T-helper 9 cell (primary cell): ENCODE measurements at places on chromosomes 1 and 21.

- no peak for DNase-seq
These were observed 133.5 kb upstream of the SOD1 start for GRCh38 chr21:31526040-31526439.

DNA sequence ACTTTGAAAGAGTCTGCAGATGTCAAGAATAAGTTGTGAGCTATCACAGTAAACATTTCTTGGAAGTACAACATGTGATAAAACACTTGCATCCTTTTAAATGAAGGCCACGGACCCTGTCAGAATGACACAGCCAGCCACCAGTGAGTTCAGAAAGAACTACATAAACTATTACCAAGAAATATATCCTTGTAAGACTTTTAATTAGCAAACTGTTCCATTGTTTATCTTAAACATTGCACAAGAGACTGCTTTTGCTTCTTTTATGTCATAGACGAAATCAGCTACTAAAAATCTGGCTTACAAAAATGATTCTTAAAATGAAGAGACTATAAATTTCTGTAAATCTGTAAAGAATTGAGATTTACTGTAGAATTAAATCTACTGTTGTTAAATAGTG, 17.9 kb downstream of the LRRC7 start:
- no peak for DNase-seq

DNA sequence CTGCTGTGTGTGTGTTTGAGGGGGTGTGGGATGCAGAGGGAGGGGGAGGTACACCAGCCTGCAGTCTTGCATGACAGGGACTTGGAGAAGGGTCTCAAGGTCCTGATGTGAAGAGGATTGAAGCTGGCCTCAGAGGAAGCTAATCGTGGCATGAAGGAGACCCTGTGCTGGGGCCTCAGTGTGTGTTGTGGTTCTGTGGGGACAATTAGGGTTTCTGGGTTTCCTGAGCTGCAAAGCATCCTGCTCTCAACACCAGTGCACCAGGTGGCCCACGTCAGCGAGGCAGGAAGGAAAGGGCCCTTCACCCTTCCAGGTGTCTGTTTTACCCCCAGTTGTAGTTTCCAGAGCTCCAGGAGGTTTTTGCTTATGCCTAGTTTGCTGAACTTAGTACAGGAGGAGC, 52.8 kb downstream of the TENT5C start:
- peak; percentile 72 for DNase-seq

DNA sequence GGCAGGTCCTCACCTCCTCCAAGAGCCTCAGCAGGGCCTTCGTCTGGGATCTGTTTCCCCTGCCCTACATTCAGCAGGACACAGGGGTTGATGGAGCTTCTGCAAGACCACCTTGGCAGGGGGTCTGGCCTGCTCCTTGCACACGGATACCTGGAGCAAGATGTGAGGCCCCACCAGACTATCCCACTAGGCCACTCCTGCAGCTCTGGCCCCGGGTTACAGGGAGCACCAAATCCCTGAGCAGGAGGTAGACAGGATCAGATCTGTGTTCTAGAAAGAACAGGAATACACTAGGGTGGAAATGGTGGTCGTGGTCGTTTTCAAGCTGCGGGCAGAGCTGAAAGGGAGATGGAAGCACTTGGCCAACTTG, 33.5 kb downstream of the EPHX1 start:
- no peak for DNase-seq

DNA sequence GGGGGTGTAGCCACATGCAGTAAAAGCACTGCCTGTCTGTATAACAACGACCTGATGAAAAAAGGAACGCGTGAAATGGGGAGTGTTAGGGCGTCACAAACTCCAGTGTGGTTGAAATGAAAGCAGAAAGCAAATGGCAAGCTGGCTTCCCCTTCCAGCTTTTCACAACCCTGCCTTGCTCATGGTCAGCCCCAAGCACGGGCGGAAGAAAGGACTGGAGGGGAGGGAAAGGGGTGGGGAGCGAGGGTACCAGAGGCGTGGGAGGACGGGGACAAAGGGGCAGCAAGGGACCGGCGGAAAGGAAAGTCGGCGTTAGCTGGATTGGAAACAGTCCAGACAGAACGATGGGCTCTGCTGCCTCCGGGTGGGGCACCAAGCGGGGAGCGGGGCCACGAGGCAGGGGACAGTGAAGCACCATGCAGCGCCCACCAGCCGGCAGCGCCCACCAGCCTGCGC, 9.6 kb downstream of the VPS26C start:
- no peak for DNase-seq

- DNase-seq = peak; percentile 31
These were observed 38.6 kb upstream of the EPS8L3 start for GRCh38 chr1:109802136-109802900.

GRCh38 chr1:54409156-54410142, 3.3 kb upstream of the SSBP3 start:
- DNase-seq = no peak

DNA sequence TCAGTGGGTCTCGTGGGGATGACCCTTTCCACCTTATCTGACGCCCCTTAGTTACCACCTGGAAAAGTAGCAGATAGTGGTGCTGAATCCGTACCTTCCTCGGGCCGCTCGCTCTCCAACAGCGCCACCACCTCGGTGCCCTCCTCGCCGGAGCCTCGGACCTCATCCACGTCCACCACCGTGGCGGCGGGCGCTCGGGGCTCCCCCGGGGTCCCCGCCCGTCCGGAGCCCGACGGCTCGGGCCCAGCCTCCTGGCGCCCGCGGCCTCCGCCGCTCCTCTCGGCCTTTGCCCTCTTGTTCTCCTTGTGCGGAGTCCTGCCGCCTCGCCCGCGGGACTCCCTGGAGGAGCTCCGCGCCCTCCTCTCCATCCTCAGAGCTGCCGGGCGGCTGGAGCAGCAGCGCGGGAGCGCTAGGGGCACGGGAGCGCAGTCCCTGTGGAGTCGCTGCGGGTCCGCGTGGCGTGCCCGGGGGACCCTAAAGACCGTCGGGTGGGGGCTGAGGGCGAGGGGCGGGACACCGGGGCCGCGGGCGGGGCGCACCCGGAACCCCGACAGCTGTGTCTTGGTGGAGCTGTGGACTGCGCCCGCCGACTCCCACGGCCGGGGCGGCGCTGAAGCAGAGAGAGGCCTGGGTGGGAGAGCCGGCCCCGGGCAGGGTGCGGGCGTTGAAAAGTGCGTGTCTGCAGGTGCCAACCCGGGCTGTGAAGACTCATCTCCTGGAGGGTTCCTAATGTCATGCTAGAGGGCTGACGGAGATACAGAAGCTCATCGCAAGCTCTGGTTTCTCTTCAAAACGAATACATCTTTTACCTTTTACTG, at the start of gene NPHS2:
Gene NPHS2 (minus strand): TSS at position 452 of the 818 bp plus-strand sequence. CDS start 84 bp downstream, at position 368.
- no peak for DNase-seq

DNA sequence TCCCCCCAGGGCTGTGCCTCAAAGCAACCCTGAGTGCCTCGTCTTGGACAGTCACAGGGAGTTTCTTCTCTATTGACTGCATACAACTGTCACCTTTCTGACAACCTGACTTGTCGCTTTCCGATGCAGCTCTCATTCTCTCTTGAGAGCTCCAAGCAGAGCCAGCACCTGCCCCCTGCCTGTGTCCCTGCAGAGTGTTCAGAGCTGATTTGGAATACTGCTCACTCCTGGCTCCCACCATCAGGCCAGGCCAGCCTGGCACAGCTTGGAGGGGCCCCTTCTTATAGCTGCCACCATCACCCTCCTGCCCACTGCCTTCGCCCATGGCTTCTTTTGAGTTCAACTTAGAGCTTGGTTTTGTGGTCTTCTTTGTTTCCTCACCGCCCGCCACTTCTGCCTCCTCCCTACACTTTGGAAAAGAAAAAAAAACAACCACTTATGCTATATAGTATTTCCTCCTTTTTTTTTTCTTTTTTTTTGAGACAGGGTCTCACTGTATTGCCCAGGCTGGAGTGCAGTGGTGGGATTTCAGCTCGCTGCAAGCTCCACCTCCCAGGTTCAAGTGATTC, 12.3 kb downstream of the NCF2 start:
- no peak for DNase-seq

- no peak for DNase-seq
These were observed 35.0 kb upstream of the TMEM61 start for GRCh38 chr1:54945393-54945936.

DNA sequence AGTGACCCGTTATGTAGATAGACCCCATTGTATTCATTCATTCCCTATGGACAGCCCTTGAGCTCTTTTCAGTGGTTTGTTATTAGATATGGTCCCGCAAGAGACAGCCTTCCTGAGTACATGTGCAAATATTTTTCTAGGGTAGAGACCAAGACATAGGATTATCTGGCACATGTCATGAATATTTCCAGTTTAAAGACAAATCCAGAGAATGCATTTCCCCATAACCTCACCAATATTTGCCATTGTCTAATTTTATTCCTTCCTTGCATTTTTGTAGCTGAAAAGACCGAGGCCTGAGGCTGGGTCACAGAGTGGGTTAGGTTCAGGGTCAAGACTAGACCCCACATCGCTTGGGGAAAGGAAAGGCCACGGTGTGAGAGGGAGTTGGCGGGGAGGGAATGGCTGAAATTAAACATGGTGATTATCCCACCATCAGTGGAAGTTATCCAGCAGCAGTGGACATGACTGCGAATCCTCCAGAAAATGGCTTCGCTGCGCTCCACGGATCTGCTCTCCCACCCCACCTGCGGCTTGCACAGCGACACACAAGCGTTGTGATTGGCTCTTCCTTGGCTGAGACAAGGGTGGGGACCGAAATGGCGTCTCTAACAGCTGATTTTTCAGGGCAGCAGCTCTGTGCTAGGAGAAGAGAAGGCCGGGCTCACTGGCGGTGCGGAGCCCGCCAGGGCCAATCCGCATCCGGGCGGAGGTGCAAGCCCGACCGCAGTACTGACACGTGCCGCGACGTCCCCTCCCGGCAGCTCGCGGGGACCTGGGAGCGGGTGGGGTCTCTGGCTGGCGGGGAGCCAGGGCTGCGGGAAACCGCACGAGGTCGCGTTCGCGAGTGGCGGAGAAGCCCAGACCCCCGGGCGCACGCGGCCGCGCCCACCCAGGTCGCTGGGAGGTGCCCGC, 16.1 kb upstream of the STMN1 start:
- DNase-seq = peak; percentile 32

GRCh38 chr1:109444346-109444745, 18.1 kb upstream of the PSMA5 start:
- no peak for DNase-seq

DNA sequence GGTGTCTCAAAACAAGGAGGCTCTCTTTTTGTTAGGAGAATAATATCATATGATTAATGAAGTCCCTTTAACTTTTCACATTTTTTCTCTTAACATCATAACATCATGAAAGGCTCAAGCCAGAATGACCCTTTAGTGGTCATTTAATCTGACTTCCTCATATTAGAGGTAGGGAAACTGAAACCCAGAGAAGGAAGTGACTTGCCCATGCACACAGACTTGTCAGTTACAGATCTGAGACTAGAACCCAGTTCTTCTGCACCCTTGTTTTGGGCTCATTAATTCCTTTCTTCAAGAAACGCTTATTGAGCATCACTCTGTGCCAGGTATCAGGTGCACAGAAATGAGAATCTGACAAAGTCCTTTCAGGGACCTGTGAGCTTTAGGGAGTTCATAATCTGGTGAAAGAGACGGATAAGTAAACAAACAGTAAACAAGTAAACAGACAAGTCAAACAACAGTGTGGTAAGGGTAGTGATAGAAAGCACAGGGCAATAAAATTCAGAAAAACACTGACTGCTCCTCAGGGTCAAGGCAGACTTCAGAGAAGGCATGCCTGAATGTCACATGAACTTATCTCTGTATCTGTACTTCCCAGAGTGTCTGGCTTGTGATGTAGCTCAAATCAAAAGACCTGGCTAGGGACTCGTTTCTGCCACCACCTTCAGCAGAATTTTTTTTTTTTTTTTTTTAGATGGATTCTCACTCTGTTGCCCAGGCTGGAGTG, 38.3 kb upstream of the OSBPL9 start:
- no peak for DNase-seq
